Activated naive CD8-positive, alpha-beta T cell treated with anti-CD3 and anti-CD28 coated beads, Interleukin-2, amount 50 U/mL, for 24 hours (primary cell): ENCODE measurements at places on chromosomes 16 and 17.

GRCh38 chr16:3458278-3458851 is 14.9 kb downstream of the NAA60 start:
- peak; percentile 16 for DNase-seq

- DNase-seq: no peak
Observed at GRCh38 chr17:78613416-78613815, 36.2 kb upstream of the DNAH17 start.

GRCh38 chr17:27946513-27946912 is 53.3 kb upstream of the LYRM9 start:
- DNase-seq: no peak

- no peak for DNase-seq
Observed at GRCh38 chr17:39652587-39653315, 12.4 kb upstream of the TCAP start.

- no peak for DNase-seq
Observed at GRCh38 chr16:69298261-69298660, 12.9 kb upstream of the VPS4A start.

- DNase-seq: no peak
Observed at GRCh38 chr16:24288516-24288915, 32.4 kb downstream of the CACNG3 start.

DNA sequence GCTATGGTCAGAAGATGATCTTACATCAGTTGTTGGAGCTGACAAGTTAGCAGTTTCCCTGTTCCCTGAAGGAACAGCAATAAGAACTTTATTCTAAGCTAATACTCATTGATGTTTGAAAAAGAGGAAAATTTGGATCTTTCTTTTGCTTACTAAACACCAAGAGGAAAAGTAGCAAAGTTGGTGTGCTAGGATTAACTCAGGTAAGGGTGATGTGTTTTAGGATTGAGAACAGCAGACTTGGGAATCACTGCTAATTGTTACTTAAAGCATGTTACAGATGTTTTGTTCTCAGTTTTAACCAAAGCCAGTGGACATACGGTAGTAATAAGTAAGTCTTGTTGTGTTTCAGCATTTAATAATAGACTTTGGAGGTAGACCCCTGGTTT is 3.7 kb downstream of the SETD6 start:
- no peak for DNase-seq

GRCh38 chr16:73028263-73028662 is 19.7 kb downstream of the ZFHX3 start:
- no peak for DNase-seq

DNA sequence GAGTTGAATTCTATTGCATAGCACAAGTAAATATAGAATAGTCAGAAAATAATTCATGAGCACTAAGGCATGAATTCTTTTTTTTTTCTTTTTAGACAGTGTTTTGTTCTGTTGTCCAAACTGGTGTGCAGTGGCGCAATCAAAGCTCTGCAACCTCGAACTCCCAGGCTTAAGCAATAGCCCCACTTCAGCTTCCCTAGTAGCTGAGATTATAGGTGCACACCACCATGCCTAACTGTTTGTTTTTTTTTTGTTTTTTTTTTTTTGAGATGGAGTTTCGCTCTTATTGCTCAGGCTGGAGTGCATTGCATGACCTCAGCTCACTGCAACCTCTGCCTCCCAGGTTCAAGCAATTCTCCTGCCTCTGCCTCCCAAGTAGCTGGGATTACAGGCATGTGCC is 16.6 kb downstream of the TUBD1 start:
- no peak for DNase-seq

GRCh38 chr17:28917465-28917864 is 14.6 kb upstream of the DHRS13 start:
- no peak for DNase-seq

DNA sequence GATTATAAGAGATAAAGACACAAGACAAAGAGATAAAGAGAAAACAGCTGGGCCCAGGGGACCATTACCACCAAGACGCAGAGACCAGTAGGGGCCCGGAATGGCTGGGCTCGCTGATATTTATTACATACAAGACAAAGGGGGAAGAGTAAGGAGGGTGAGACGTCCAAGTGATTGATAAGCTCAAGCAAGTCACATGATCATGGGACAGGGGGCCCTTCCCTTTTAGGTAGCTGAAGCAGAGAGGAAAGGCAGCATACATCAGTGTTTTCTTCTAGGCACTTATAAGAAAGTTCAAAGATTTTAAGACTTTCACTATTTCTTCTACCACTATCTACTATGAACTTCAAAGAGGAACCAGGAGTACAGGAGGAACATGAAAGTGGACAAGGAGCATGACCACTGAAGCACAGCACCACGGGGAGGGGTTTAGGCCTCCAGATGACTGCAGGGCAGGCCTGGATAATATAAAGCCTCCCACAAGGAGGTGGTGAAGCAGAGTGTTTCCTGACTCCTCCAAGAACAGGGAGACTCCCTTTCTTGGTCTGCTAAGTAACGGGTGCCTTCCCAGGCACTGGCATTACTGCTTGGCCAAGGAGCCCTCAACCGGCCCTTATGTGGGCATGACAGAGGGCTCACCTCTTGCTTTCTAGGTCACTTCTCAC is 63.9 kb upstream of the ARL4D start:
- no peak for DNase-seq

DNA sequence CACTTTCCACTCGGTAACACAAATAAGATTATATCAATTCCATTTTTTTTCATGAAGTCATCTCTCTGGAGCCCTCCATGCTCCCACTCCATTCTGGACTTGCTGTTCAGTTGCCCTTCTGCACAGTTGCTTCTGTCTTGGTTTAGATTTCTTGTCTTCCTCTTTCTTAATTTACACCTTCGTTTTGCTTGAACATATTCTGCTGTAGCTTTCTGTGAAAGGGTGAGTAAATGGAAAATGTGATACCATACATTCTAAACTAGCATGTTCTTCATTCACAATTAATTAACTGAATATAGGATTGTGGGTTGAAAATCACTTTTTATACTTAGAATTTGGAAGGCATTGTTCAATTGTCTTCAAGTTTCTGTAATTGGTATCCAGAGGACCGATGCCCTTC is 69.6 kb downstream of the VMP1 start:
- DNase-seq: no peak

- DNase-seq: peak; percentile 30
Observed at GRCh38 chr17:21034340-21035235, 8.2 kb downstream of the USP22 start.

DNA sequence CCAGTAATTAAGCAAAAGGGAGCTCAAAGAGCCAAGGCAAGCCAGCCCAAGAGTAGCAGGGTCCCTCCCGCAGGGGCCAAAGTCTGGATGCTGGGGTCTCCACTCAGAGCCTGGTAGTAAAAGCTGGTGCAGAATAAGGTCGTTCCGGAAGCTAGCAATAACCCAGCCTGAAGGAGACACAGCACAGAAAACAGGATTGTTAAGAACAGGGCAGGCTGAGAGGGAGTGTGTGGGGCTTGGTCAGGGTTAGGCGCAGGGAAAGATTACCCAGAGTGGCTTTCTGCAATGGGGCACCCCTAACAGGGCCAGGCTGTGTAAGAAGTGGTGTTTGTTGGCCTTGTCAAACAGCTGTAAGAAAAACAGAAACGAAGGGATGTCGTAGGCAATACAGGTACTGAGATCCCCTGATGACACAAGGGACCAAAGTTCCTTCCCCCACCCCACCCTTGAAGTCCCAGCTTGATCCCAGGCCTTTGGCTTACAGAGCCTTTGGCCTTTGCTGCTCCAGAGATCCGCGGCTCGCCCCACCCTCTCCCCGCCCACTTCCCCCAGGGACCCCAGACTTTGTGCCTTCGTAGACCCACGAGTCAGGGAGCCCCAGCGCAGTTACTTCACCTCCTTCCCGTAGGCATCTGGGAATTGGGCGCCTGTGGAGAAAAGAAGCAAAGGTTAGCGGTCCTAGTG is 712 bp downstream of the TMEM256 start:
- peak; percentile 43 for DNase-seq

- DNase-seq: no peak
Observed at GRCh38 chr16:84286578-84287240, 8.0 kb upstream of the WFDC1 start.

DNA sequence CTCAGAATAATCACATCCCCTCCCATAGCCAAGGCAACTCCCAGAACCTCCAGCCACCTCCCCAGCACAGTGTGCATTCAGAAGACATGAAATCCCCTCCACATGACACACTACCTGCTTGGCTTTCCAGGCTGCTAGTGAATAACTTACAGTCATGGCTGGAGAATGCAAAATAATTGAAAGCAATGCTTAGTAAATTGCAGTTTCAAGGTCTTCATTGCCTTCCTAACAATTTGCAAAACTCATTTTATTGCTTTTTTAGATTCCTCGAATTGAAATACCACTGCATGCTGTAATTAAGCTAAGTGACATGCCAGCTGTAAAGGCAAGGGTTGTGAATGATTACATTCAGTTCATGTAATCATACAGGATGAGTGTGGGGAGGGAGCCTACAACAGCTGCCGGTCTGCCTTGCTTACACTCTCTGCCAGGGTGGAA is 29.0 kb upstream of the HOXB13 start:
- DNase-seq: no peak
